ENCODE measurements at places on chromosomes 3 and 15.

- DNase-seq = no peak
Measured at GRCh38 chr3:98136631-98137030, 6.1 kb downstream of the OR5H1 start.

DNA sequence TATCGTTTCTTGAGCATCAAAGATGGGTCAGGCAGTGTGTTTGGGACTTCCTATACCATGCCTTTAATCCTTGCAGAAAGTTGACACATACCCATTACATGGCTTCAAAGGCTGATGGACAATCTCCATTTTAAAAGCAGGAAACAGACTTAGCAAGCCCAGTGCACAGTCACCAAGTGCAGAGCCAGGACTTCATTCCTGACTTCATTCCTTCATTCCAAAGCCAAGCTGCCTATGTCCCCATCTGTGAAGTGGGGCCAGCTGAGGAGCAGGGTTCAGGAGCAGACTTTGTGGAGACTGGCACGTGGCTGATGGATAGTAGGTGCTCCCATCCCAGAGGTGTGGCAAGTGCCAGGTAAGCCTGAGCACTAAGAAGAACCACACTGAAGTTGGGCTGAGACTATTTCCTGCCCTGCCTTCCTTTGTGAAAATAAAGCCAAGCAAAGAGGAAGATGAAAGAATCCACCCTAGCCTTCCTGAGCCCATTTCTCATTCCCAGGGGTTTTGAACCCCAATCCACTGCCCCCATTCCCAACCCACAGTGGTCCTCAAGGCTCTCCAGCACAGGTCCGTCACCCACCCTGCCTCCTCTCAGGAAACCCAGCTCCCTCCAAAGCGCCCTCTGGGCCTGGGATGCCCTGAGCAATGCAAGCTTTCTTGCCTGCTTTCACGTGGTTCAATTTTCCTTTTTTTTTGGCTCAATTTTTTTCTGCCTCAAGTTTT, 1.8 kb downstream of the CX3CR1 start:
- DNase-seq = no peak

DNA sequence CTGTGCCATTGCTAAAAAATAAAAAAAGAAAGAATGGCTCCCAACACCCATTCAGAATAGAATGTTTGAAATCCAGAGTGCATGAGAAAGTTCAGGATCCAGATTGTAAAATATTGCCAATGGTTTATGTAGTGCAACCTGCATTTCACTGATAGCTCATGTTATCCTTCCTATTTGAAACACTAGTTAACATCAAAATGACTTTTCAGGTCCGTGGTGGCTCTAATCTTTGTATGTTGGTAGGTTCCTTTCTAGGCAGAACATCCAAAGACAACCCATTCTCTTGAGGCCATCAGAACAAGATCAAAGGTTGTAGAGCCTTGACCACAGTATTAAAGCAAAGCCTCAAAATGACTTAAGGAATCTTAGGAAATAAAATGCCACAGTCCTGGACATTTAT, 51.0 kb downstream of the PLCL2 start:
- no peak for DNase-seq

DNA sequence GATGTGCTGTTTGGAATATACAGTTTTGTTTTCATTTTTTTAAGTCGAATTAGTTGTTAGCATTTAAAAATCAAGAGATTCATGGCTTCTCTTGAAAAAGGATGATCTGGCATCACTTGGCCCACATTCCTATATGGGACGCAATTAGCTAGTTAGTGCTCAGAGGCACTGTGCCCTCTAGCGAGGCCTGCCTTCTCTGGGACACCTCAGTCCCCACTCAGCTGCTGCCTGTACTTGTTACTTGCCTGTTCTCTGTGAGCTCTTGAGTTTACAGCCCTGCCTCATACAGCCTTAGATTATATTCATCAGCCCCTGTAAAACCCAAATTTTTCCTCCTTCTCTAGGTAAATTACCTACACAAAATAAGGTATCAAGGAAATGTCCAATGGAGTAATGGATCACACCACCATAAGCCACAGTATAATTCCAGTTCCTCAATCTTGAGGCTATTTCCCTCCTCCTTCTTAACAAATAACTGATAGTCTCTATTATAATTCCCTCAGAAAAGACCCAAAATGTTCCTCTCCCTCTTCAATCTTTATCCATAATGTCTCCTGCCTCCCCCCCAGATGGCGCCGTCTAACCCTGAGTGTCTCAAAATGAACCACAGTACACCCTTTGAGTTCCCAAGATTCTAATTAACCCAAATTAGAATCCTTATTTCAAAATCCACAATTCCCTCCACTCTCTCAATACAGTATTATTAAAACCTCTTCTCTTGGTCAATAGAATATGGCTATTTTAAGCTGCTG, 2.7 kb downstream of the ZMAT3 start:
- peak; percentile 11 for DNase-seq

GRCh38 chr3:71701251-71701762, 23.9 kb downstream of the EIF4E3 start:
- no peak for DNase-seq

DNA sequence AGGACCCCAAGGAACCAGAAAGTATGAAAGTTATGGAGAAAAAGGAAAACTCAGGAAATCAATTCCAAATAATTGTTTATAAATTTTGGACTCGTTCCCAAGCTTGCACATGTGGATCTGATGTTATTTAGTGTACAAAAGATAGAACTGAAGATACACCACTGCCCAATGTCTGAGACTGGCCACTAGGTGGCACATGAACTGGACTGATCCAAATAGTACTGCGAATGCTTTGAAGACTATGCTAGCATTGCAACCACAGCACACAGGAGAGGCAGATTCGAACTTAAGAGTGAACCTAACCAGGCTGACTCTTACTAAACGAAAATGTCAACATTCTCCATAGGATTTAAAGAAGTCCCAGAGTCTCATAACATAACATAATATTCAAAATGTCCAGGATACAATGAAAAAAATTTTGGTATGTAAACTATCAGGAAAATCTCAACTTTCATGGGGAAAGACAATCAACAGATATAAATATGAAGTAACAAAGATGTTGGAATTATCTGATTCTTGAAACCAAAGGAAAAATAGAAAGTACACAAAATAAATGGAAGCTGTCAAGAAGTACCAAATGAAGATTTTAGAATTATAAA, 596.7 kb downstream of the FGF12 start:
- no peak for DNase-seq

GRCh38 chr3:121574449-121574848, 6.7 kb downstream of the ARGFX start:
- no peak for DNase-seq
